ENCODE measurements at places on chromosomes 5 and 9. TPM values are rescaled to one million over a fixed set of nuclear protein-coding genes. Genes with fewer than 3 reads are reported as not detected.

The ALDH1A1 gene
- total RNA-seq = 41.5 TPM

The BHMT gene
- total RNA-seq = 1.2 TPM

The FUT7 gene
- total RNA-seq = not detected

The ATG10 gene
- total RNA-seq = 13.2 TPM

The CCDC183 gene
- total RNA-seq = 1.8 TPM

The NRG2 gene
- 12.6 TPM for total RNA-seq

The HTR4 gene
- total RNA-seq = 9.3 TPM

GRCh38 chr9:137049544-137050449, 3.8 kb upstream of the NPDC1 start:
- no peak for DNase-seq

DNA sequence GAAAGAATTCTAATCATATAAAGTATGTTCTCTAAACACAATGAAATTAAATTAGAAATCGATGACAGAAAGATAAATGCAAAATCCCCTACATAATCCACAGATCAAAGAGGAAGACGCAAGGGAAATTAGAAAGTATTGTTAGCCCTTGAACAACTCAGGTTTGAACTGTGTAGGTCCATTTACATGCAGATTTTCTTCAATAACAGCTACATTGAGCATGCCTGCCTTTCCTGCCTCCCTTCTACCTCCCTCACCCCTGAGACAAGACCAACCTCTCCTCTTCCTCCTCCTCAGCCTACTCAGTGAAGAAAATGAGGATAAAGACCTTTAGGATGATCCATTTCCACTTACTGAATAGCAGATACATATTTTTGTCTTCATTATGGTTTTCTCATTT, 75.2 kb downstream of the PLPP1 start:
- no peak for DNase-seq

DNA sequence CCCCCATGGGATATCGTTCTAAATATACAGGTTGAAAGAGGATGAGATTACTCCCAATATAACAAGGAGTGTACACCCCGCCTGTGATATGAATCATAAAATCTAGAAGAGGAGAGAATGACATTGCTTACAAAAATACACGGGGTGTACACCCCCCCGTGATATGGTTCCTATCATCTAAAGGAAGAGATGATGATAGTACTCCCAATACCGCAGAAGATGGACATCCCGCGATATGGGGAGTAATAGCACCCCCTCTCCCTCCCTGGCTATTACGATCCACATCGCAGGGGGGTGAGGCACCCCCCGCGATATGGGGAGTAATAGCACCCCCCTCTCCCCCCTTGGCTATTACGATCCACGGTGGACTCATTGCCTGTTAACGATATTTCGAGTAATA, 124.6 kb downstream of the TMEM38B start:
- no peak for DNase-seq

DNA sequence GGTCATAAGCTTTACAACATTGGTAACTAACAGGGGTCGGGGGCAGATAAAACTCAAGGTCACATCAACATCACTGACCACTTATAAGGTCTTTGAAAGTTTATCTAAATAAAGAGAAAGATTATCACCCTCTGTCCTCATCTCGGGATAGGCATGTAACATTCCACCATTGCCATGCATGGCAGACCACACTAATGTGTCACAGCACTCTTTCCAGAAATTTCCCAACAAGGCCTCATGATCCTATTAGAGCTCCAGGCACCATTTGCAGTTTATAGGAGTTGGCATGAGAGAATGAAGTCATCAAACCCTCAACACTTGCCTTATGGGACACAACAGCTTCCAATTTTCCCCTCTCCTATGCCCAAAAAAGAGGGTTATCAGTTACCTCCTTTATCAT, 31.9 kb upstream of the ZNF622 start:
- no peak for DNase-seq

- no peak for DNase-seq
Measured at GRCh38 chr5:73729329-73729728, 103.3 kb downstream of the ARHGEF28 start.

- no peak for DNase-seq
Measured at GRCh38 chr5:33184367-33184766, 256.4 kb upstream of the TARS1 start.

DNA sequence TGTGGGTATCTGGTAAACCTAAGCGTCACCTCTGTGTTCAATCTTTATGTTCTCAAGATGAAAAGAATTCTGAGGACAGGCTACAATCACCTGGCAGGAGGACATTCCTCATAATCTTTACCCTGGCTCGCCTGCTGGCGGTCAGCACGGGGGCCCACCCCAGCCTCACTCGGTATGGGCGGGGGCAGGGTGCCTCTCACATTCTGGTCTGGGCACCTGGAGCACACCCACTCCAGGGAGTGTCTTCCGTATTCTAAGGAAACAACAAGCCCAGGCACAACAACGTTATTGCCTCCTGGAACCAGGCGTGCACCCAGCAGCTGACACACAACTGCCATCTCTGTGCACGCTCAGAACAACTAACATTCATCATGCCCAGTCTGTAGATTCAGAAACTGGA, 179.8 kb downstream of the ROR2 start:
- no peak for DNase-seq

DNA sequence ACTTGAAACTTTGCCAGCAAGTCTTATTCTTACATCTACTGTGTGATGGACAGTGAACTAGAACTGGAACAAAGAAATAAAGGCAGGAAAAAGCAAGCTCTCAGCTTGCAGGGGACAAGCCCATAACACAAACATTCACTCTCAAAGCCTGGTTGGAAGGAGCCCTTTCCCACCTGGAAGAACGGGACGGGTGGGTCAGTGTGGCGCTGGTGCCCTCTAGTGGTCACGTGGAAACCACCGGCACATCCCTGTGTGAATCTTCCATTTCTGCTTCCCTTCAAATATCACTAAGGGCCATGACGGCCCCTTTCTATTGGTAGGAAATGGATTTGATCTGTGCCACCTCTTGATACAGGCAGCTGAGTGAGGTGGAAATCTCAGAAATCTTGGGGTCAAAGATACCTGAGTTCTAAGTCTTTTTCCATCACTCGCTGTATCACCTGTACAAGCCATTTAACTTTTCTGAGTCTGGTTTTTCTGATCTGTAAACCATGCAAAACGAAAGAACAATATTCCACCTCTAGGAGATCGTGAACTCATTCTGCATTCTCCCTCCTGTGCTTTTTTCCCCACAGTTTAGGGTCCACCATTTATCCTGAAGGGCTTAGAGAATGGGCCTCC, 211.6 kb downstream of the MSX2 start:
- DNase-seq = peak; percentile 75

DNA sequence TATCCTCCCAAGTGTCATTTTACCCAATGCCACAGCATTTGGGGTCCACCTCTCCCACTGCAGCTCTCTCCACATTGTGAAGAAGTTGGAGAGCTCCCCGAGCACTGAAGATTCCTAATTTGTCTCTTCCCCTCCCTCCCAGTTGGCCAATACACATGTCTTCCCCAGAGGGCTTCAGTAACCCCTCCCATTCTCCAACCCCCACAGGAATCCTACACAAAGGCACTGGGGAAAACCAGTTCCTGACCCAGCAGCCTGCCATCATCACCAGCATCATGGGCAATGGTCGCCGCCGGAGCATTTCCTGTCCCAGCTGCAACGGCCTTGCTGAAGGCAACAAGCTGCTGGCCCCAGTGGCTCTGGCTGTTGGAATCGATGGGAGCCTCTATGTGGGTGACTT, 87.3 kb upstream of the WWC1 start:
- DNase-seq = no peak

GRCh38 chr9:89440548-89440947, 57.4 kb downstream of the SEMA4D start:
- peak; percentile 74 for DNase-seq

DNA sequence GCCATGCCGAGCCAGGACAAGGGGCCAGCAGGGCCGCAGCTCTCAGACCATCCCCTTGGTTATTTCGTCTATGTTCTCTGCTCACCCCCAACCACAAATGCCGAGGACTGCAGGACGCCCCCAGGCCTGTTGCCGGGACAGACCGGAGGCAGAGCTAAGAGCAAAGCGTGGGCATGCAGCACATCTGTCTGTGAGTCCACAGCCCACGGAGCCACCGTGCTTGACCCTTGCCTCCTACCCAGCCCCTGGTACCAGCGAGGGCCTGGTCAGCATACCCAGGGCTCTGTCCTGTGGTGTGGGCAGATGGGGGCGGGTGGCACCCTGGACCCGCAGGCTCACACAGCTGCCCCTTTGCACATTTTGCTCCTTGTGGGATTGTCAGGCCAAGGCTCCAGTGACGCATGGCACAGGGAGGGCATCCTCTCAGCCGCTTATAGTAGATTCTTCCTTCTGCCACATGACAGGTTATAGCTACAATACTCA, 4.7 kb downstream of the BRD3 start:
- no peak for DNase-seq

GRCh38 chr5:169307646-169308045, 6.7 kb upstream of the SLIT3 start:
- DNase-seq = no peak

GRCh38 chr9:129322641-129323375, 144.7 kb upstream of the IER5L start:
- DNase-seq = no peak

- DNase-seq = no peak
Measured at GRCh38 chr5:17477573-17478265, 20.3 kb upstream of the TAF11L2 start.
